ENCODE measurements at places on chromosomes 5 and 9. TPM values are rescaled to one million over a fixed set of nuclear protein-coding genes. Genes with fewer than 3 reads are reported as not detected.
A peak's percentile ranks its signal among the peaks of the same experiment; 100 is the strongest.

DNA sequence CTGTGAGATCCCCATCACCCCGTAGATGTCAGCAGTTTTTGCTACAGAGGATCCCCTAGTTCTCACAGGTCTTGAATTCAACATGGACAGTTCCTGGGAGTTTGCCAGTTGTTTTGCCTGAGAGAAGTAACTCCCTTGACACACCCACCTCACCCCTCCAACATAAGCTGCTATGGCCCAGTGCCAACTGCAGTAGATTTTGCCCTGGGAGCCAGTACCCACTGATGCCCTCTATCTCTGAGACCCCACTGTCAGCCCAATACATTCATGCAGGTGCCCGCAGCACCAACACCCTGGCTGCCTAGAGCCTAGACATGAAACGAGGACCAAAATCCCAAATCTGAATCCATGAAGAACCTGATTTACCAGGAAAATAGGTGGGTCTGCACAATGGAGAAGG lies 583.9 kb upstream of the CTNND2 start:
- H3K27ac ChIP-seq = no peak overlapping the region
- no peak overlapping the region for H3K4me3 ChIP-seq
- H3K36me3 ChIP-seq = no peaks in the 10 kb centered on the region
- no peaks in the 10 kb centered on the region for H3K27me3 ChIP-seq
- H3K4me1 ChIP-seq = no peaks in the 10 kb centered on the region

DNA sequence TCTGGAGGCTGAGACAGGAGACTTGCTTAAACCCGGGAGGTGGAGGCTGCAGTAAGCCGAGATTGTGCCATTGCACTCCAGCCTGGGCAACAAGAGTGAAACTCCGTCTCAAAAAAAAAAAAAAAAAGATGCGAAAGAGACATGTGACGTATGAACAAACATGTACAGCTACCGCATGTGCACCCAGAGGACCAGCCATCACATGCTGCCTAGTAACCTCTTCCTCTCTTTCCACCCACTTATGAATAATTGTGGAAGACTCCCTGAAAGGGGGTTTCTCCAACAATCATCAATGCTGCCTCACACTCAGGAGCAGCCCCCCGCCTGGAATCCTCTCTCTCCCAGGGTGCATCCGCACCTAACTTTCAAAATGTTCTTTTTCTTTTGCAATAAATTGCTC lies 2.2 kb downstream of the SARDH start:
- peaks cover 11% of the 10 kb centered on the region for H3K4me1 ChIP-seq
- no peaks in the 10 kb centered on the region for H3K36me3 ChIP-seq
- H3K27me3 ChIP-seq = peaks cover 7% of the 10 kb centered on the region
- H3K4me3 ChIP-seq = no peak overlapping the region
- DNase-seq = no peak

DNA sequence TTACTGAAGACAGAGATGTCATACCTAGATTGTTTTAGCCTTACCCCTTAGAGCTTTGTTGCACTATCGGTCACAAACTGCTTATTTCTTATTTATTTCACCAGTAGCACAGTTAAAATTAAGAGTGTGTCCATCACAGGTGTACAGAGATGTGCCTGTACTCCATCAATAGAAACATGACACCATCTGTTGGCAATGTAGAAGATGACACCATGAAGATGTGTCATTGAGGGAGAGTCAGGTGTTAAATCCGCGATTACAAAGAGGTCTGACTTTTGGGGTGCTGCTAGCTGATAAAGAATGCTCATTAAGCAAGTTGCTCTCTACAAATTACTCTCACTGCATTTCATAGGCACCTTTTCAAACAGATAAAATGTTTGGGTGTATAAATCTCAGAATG lies 164.4 kb downstream of the SMARCA2 start:
- no peak overlapping the region for H3K27ac ChIP-seq
- no peak overlapping the region for H3K4me3 ChIP-seq
- DNase-seq = no peak
- H3K36me3 ChIP-seq = peaks cover 5% of the 10 kb centered on the region
- H3K27me3 ChIP-seq = no peaks in the 10 kb centered on the region

- H3K27me3 ChIP-seq = no peaks in the 10 kb centered on the region
- no peak overlapping the region for H3K4me3 ChIP-seq
- H3K27ac ChIP-seq = no peak overlapping the region
- no peaks in the 10 kb centered on the region for H3K36me3 ChIP-seq
- no peaks in the 10 kb centered on the region for H3K4me1 ChIP-seq
- no peak for DNase-seq
Measured at GRCh38 chr9:14782286-14783051, 59.9 kb upstream of the CER1 start.

GRCh38 chr5:172740428-172741205 lies 30.4 kb downstream of the DUSP1 start:
- no peaks in the 10 kb centered on the region for H3K36me3 ChIP-seq
- H3K4me3 ChIP-seq = no peak overlapping the region
- H3K27me3 ChIP-seq = no peaks in the 10 kb centered on the region
- peak overlapping the region; percentile 84 for H3K27ac ChIP-seq
- H3K4me1 ChIP-seq = peaks cover 10% of the 10 kb centered on the region
- peak; percentile 91 for DNase-seq

GRCh38 chr9:23497137-23497504 lies 328.9 kb downstream of the ELAVL2 start:
- H3K27me3 ChIP-seq = no peaks in the 10 kb centered on the region
- no peak for DNase-seq
- H3K4me3 ChIP-seq = no peak overlapping the region
- H3K36me3 ChIP-seq = no peaks in the 10 kb centered on the region
- no peaks in the 10 kb centered on the region for H3K4me1 ChIP-seq

LCNL1 gene
- 0.22 TPM for total RNA-seq

CBY3 gene
- not detected for total RNA-seq

RUFY1 gene
- total RNA-seq = 26.3 TPM

DAB2 gene
- 84.5 TPM for total RNA-seq

Measured in astrocyte (in vitro differentiated cells and primary cell).